ENCODE measurements at places on chromosomes 7 and 10. TPM values are rescaled to one million over a fixed set of nuclear protein-coding genes. Genes with fewer than 3 reads are reported as not detected.

Gene PRKAR2B
- total RNA-seq: 7.8 TPM

Gene ANKRD7
- not detected for total RNA-seq

Gene CDHR1
- total RNA-seq: 0.24 TPM

Gene ENO4
- total RNA-seq: 2.6 TPM

Gene TMEM213
- total RNA-seq: not detected

Measured in mesothelial cell of epicardium (in vitro differentiated cells).